Stimulated activated CD4-positive, alpha-beta T cell treated with anti-CD3 and anti-CD28 coated beads, TNF-alpha, amount 100 ng/mL, for 1 hour (primary cell): ENCODE measurements at places on chromosomes 13 and 19.

DNA sequence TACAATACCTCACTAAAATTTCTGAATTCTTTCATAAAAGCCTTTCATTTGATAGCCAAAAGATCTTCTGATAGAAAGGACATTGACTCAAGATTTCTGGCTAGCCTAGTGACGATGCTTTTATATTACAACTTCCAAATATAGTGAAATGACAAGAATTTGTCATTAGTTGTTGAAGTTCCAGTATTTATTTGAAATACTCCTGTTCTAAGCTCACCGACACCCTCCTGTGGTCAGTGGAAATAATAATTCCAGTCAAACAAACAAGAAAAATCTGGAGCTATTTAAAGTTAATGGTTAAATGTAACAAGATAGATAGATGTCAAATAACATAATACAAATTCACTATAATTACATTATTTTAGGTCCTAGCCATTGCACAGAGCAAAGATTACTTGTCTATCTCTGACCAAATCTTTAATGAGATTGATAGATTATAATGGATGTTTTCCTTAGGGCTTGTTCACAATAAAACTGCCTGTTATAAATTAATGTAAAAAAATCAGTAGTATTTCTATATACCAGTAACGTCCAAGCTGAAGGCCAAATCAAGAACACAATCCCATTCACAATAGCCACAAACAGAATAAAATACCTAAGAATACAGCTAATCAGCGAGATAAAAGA lies 195.5 kb downstream of the RGCC start:
- no peak for DNase-seq

DNA sequence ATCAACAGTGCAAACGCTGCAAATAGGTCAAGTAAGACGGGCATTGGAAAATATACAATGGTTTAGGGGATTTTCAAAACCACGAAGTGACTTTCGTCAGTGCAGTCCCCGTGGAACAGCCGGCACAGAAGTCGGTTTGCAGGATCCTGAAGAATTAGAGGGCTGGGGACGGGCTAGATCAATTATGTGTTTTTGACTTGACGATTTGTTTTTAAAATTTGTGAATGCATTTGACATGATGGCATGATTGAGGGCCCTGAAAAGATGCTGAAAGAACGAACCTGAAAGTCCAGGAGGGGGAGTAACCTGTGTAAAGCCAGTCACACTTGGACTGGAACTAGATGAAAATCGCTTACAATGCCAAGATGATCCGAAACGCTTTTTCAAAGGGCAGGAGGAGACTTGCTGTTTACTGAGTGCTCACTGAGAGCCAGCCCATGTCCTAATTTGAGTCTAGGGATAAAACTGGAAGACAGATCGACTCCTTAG lies 8.9 kb upstream of the DGKH start:
- DNase-seq, result no peak

- DNase-seq, result no peak
Observed at GRCh38 chr13:26488236-26489003, 69.1 kb upstream of the WASF3 start.

DNA sequence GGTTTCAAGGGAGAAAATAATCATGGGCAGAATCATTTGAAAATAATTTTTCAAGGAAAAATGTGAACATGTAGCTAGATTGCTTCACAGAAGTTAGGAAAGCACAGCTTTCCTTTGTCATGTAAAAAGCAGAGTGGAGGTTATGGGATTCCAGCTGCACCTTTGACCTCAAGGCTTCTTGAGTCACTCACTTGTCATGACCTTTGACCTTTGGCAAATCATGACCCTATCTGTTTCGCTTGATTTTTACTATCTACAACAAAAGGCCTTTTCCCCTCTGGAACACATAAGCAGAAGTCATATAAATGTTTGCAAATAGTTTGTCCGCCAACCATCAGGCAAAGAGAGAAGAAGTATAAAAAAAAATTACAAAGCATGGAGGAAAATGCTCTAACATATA lies 210.7 kb upstream of the MIR17HG start:
- DNase-seq, result no peak

DNA sequence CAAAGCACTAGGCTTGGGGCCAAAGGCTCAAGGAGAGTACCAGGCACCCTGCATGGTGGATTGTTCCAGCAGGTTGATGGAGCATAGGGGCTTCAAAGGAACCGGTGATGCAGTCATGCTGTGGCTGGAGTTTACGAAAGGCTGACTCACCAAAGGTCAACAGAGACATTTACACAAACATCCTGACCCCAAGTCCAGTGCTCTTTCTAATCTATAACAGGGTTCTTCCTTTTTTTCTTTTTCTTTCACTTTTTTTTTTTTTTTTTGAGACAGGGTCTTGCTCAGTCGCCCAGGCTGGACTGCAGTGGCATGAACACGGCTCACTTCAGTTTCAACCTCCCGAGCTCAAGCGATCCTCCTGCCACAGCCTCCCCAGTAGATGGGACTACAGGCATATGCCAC lies 35.6 kb upstream of the TPTE2 start:
- no peak for DNase-seq

- DNase-seq, result no peak
Observed at GRCh38 chr19:11420429-11421370, 1.6 kb upstream of the RGL3 start.
